ENCODE measurements at places on chromosomes 1 and 21.

DNA sequence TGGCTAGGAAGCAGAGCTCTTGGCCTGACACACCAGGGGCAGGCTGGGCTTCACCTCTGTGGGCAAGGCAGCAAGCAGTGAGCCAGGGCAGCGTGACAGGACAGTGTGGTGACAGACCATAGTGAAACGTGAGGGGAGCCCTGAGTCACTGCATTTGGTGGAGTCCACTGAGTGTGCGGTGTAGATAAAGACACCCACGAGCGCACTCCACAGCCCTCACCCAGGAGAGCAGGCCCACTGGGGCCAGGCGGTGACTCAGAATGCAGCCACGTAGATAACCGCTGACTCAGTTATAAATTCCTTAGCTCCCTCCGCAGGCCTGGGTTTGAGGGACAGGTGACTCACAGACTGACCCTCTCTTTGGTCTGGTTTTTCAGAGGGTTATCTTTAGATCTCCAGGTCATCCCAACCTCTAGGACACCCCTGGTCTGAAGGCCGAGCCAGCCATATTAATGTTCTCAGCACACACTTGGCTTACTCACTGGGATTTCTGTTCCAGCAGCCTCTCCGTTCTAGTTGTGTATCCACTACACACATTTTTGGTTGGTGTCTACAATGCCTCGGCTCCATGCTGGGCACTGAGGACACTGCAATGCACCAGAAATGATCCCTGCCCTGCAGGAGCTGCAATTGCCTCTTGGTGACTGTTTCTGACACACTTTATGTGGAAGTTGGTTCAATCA, 90.2 kb upstream of the TSPAN2 start:
- no peak for DNase-seq

GRCh38 chr1:47627471-47628370, 189.9 kb downstream of the FOXD2 start:
- DNase-seq = no peak

DNA sequence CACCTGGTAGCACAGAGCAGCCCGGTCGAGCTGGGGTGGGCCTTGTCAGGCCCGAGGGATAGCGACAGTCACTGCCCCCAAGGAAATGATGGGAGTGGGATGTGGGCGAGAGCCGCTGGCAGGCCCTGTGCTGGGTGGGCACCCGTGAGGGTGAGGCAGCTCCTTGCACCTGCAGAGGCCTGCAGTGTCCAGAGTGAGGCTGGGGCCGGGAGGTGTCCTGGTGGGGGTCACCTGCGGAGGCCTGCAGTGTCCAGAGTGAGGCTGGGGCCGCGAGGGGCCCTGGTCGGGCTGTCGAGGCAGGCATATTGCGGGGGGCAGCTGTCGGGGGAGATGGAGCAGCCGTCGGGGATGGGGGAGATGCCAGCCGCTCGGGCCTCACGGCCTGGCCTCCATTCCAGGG, 49.5 kb downstream of the SLC19A1 start:
- no peak for DNase-seq

- no peak for DNase-seq
Observed at GRCh38 chr1:31413405-31414001, 490 bp downstream of the SERINC2 start.

GRCh38 chr21:36186081-36186480, 29.5 kb downstream of the DOP1B start:
- no peak for DNase-seq

DNA sequence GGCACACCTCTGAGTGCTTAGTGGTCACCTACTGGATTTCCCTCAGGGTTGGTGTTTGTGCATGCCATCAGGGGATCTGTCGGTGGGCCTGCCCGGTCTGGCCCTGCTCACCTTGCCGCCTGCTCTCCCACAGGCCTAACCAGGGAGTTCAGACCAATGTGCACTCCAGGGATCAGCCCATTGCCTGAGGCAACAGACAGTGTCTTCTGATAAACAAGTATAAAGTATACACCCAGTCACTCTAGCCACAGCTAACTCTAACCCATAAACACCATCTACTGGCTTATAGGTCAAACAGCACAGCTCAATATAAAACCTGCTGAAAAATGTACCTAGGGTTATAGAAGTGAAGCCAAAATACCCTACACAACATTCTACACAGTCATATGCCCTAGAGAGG, 1300.0 kb downstream of the PLA2G4A start:
- no peak for DNase-seq

DNA sequence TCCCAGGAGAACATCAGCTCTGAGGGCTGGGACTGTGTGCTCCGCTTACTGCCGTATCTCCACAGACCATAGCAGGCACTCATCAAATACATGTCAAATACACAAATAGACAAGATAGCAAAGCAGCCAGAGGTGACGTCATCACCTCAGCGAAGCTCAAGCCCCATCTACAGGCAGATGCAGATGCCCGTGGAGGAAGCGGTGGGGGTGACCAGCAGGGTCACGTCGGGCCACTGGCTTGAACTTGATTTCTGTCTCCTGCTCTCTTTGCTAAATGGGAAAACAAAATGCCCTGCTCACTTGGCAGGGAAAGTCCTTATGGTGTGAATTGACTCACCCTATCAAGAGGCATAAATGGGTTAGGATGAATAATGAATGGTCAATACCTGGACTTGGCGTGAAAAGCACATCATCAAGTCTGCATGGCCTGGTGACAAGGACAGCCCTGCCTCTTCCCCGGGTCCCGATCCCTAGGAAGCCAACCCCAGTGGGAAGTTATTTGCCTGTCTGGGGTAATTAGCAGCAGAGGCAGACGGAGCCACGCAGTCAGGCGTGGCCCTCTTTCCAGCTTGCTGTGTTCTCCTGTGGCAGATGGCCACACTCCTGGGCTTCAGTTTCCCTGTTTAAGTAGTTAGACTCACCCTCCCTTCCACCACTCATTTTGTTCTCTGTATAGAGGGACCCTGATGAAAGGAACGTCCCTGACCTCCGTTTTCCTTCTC, 536.0 kb downstream of the NPHP4 start:
- DNase-seq = no peak

- DNase-seq = no peak
Observed at GRCh38 chr1:87530042-87530807, 201.5 kb downstream of the LMO4 start.

GRCh38 chr1:210801501-210801900, 332.4 kb downstream of the KCNH1 start:
- no peak for DNase-seq

- peak; percentile 55 for DNase-seq
Observed at GRCh38 chr1:156727926-156728598, at the start of gene METTL25B. METTL25B (plus strand) TSS chr1:156728469; CDS start chr1:156729105, 636 bp downstream.

DNA sequence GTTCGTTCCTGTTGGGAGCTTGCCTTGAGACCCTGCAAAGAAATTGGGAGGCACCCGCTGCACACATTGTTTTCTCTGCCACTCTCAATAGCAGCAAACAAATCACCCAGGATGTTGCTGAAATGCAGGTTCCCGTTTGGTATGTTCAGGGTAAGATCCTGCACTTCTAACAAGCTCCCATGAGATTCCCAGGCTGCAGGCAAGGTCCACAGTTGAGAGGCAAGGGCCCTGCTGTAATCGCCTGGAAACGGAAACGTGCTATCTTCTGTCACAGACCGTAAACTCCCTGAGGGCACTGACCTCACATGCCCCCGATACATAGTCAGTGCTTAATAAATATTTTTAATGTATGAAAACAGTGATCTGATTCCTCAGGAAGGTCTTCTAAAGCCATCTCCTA, 37.8 kb downstream of the XCL1 start:
- DNase-seq = no peak

- DNase-seq = no peak
Observed at GRCh38 chr1:193552274-193552673, 365.9 kb upstream of the B3GALT2 start.

DNA sequence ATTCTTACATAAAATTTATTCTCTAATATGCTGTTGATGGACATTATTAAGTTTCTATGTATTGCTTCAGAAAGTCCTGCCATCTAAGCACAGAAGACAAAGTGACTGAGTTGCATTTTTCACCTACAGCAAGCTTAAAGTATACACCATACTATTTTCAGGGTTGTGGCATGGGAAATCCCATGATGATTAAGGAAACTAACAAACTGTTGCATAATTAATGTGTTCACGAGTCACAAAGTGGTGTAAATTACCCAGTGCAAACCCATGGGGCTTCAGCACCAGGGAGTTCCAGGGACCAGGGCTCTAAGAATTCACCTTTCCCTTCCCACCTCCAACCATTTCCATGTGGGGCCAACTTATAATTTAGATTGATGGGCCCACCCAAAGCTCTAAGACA, 81.9 kb upstream of the NR5A2 start:
- no peak for DNase-seq

- DNase-seq = peak; percentile 46
Observed at GRCh38 chr1:156571919-156572662, at the start of gene IQGAP3. IQGAP3 (minus strand) TSS chr1:156572565; CDS start chr1:156572529, 36 bp downstream.

DNA sequence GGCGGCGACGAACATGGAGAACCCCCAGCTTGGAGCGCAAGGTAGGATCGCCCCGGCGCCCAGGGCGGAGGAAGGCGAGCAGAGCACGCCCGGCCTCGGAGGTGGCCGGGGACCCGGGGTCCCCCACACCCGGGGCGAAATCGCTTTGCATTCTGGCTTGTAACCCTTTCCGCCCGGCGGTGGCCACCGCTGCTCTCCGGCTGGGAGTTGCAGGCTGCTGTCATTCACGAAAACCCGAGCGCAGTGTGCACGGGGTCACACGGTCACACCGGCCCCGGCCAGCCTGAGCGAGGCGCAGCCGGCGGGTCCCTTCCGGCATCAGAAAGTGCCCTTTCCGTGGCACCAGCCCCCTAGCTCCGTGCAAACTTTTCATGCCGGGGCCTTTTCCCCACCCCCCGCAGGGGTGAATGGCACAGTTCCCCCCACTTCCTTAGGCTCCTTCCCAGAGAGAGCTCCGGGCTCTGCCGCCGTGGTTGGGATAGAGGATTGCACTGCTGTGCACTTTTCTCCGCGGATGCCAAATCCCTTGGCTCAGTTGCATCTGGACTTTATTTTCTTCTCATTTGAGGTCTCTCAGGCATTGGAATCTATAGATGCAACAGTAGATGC, 802 bp downstream of the KAZN start:
- no peak for DNase-seq

DNA sequence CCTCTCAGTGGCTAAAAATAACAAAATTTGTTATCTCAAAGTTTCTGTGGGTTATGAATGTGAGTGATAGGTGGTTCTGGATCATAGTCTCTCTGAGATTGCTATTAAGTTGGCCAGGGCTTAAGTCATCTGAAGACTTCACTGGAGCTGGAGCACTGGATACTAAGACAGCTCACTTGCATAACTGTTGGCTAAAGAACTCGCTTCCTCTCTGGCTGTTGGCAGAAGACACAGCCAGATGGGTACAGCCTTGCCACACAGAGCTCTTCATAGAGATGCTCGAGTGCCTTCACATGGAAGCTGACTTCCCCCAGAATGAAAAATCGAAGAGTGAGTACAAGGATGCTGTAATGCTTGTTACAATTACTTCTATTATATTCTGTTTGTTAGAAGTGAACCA, 333.8 kb downstream of the ZP4 start:
- no peak for DNase-seq
